ENCODE measurements at places on chromosomes 2 and 18. TPM values are rescaled to one million over a fixed set of nuclear protein-coding genes. Genes with fewer than 3 reads are reported as not detected.

PTCD3 gene
- total RNA-seq = 309 TPM

KIF5C gene
- 0.15 TPM for total RNA-seq

TTC27 gene
- 65.1 TPM for total RNA-seq

ANKRD62 gene
- not detected for total RNA-seq

G6PC2 gene
- total RNA-seq = not detected

All from HepG2 (cell line).